ENCODE measurements at places on chromosomes 4 and X.
A peak's percentile ranks its signal among the peaks of the same experiment; 100 is the strongest.

DNA sequence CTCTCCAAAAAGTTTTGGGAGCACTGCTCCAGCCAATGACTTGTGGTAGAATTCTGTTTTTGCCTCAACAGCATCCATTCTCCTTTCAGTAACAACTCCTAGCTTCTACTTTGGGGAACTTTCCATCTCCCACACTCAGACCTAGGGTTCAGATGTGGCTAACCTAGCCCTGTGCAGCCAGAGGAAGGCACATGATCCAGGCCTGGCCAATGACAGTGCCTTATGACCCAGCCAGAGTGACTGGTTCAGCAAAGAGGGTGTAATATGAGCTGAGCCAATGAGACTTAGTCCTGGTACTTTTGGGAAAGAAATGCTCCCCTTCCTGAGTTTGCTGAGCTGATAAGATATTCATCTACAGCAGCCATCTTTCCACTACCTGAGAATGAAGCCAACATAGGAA, 5.4 kb upstream of the USP46 start:
- no peak for DNase-seq

DNA sequence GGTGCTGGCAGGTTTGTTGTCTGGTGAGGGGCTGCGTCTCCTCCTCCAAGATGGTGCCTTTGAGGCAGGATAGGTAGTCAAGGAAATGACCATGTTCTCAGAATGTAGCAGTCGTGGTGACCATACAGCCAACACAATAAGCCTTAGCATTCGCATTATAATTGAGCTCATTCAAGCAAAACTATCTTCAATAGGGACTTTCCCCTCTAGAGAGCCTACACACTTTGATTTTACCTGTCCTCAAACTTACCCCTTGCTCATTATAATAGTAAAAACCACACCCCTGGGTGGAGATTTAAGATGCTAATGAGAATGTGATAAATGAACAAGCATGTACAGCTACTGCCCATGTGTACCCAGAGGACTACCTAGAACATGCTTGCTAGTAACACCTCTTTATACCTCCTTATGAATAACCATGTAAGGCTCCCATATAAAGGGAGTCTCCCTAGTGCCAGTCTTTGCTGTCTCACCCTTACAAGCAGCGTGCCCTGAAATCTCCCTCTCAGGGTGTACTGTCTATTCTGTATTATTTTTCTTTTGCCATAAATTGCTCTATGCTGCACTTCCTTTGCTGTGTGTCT, 48.2 kb downstream of the FGFBP1 start:
- no peak for DNase-seq

DNA sequence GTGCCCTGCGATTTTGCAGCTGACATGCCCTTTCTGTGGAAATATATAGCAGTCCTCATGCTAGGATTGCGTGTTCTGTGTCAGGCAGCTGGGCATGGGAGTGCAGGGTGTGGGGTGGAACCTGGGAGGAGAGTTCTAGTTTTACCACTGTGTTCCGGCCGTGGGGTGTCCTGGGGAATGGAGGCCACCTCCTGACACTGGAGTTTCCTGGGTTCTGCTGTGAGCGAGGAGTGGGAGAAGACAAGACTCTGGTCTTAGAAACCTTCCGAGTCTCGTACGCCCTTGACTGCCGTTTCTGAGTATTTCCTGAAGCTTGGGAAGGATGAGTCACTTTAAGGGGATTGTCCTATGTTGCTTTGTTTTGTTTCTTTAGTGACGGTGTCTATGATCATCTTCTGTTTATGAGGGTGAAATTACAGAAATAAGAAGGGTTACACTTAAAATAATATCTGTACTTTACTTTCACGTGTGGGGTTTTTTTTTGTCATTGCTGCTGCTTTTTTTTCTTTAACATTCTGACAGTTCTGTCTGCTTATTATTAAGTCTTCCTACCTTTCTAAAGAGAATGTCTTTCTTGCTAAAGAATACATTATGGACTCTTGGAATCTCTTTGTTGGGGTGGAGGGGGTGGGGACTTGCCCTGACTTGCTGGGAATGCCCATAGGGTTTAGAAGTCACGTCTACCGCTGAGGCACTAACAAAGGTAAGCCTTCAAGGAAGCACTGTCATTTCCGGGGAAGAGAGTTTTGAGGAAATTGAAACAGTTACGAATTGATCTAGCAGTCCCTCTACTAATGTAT, 19.1 kb downstream of the CD99 start:
- DNase-seq, result no peak

- no peak for DNase-seq
Observed at GRCh38 chrX:154348114-154348531, 26.3 kb downstream of the FLNA start.

DNA sequence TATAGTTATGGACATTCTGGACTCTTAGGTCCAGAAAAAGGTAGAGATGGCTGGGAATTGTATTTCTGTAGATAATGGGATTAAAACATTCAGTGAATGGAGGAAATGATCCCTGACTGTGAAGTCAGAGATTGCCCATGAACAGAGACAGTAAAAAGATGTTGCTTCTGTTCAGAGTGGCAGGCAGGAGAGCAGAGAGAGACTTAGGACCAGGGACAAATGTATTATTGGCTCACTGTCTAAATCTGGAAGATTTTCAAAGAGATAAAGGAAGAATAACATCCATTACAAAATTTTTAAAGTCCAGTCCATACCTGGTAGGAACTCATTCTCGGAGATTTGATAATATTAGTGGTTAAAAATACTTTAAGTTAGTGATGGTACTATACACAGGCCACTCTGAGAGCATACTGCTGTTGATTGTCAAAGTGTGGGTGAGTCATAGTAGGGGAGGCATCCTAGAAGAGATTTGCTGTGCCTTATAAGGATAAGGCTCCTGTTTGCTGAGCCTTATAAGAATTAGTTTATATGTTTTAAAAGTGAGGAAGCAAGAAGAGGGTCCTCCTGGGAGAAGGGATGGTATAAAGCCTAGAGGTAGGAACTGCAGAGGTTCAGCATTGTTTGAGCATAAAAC, 53.0 kb downstream of the JADE3 start:
- no peak for DNase-seq

DNA sequence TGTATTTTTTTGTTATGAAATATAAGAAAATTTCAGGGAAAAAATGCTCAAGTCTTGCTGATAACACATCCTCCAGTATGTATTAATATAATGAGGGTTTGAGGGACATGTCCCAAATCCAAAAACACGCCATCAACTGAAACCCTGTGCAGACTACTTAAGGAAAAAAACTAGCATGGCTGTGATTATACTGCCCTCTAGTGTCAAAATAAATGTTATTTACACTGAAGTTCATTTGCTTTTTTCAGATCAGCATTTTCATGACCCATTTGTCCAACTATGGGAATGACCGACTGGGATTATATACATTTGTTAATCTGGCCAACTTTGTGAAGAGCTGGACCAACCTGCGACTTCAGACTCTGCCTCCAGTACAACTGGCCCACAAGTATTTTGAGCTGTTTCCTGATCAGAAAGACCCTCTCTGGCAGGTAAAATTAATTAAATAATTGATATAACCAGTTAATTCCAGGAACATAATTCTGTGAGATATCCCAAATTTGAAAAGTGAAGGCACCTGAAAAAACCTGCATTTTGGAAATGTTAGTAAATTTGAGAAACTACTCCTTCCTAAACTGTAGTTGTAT, 128.5 kb downstream of the PRSS12 start:
- peak; percentile 18 for DNase-seq

GRCh38 chr4:3518511-3518880, 13.7 kb downstream of the LRPAP1 start:
- no peak for DNase-seq

DNA sequence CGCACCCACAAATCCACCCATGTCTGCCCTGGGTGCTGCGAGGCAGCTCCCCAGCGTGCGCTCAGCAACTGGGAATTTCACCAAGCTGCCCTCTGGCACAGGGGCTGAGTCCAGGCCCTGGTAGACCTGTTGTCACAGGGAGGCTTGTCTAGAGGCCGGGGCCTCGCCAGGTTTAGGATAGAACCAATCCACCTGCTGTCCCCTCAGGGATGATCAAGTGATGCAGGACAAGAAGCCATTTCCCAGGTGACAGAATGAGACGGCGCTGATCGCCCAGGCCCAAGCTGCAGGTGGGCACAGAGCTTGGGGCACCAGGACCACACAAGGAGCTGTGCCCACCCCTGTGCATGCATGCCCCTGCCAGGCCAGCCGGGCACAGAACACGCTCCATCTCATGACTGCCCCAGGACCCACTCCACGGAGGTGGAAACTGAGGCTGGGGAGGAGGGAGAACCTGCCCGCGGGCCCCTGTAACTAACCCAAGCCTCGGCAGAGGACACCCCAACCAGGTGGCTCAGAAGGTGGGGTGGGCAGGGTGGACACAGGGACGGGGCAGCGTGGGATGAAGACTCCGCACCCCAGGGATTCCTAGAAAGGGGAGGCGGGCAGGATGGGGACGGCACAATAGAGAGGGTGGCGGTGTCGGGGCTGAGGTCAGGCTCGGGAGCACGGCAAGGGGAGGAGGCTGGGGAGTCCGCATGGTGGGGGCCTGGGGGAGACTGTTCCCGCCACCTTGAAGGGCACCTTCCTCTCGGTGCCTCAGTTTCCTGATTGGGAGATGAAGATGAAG, 78.0 kb downstream of the ZFYVE28 start:
- DNase-seq, result no peak

- no peak for DNase-seq
Observed at GRCh38 chr4:186676531-186677161, 47.0 kb downstream of the FAT1 start.

GRCh38 chr4:3819210-3819919, 53.2 kb downstream of the ADRA2C start:
- DNase-seq, result no peak

Data from GM13977 (cell line).